Inflammatory macrophage treated with lipopolysaccharide for 1 hour (primary cell): ENCODE measurements at places on chromosomes 7 and 10.
A peak's percentile ranks its signal among the peaks of the same experiment; 100 is the strongest.

- DNase-seq, result no peak
These were observed 31.6 kb upstream of the PRSS37 start for GRCh38 chr7:141872931-141873330.

DNA sequence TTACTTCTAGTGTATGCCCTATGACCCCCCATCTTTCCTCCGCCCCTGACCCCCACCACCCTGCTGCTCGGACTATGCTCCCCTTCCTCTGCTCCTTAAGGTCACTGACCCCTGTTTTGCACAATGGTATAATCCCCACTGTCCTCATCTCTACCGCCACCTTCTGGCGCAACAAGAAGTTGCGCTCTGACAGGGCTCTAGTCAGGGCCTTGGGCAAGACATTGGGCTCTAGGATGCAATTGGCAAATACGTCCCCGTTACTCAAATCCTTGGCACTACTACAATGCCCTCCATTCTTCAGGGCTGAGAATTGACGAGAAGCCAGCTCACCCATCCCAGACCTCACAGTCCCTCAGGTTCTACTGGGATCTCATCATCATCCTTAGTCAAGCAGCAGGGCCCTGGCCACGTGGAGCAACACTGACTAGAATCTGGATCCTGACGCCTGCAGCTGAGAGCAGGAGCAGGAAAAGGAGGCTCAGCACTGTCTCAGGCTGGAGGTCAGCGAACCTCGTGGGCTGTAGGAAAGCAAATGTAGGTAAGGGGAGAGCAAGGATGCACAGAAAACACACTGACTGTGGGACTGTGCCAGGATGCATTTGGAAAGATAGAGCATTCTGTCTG is 10.6 kb downstream of the LRIT2 start:
- peak; percentile 55 for DNase-seq

DNA sequence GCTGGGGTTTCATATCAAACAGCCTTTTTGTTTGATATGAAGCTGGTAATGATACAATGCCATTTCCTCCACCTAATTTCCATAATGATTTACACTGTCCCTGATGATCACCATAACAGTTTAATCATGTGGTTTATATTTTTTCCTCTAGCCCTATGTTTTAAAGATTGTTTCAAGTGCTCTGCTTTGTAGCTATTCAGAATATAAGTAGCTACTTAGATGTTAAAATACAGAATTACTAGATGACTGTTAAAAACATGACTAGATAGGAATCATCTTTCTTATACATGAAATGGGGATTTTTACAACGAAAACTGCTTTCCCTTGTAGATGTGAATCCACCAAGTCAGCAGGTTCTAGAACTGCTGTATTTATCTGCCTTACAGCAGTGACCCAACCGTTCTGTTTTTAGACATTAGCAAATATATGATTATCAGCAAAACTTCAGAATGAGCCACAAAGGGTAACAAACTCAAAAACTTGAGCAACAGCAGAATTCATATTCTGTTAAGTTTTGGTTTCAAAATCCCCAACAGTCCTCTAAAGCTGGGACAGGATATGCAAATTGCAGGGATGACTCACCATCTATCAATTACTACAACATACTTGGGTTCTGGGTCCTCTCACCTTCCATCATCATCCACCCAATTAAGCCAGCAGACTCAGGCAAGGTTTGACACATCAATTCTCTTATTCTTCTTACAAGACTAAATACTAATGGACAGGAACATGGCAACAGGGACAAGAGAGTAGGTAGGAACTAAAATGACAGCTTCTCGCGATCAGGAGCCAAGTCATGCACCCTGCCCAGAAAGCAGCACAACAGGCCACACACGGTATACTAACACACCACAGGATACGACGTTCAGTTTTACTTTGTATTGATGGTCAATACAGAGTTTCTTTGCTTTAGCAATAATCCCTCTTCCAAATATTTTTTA is 83.9 kb downstream of the PIP4K2A start:
- DNase-seq, result peak; percentile 96

DNA sequence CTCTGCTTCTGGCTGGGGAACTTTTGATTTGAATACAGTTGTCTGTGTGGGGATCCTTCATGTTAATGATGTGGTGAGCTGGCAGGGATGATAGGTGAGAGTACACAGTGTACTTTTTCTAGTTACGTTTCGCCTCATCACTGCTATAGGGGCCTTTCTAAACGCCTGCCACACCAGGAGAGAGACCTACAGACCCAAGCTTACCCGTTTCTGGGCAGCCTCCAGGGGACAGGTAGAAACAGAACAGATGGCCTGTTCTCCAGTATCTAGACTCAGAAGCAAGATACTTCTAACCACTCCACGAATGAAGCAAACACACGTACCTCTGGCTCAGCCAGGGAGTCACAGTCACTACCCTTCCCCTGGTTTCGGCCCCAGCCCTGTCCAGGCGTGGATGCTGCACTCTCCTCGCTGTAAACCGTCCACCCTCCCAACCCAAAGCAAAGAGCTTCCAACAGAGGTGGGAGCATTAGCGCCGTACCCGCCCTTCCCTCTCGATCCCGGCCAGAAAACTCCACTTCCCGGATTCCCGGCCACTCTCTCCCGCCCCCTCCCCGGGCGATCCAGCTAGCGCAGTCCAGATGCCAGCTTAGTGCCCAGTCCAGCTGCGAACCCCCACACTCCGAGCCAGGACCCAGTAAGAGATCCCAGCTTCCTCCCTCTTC is 1.2 kb downstream of the CCDC6 start:
- DNase-seq, result no peak

- DNase-seq, result peak; percentile 98
These were observed 166.0 kb downstream of the FANK1 start for GRCh38 chr10:126062131-126063032.

DNA sequence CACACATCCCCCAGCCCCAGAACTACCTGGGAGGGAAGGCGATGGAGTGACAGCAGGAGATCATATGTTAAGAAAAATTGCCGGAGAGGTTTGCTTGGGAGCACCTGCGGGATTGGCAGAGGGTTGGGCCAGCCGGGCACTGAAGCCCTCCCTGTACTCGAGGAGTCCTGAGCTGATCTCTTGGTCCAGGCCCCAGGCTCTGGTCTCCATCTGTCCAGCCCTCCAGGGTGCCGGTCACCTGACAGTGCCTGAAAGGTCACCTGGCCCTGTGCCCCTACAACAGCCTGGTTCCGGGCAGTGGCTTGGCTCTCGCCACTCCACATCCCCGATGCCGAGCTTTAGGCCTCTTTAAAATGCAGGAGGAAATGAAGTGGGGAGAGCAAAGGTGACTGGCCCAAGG is 47.3 kb upstream of the PCBD1 start:
- no peak for DNase-seq

DNA sequence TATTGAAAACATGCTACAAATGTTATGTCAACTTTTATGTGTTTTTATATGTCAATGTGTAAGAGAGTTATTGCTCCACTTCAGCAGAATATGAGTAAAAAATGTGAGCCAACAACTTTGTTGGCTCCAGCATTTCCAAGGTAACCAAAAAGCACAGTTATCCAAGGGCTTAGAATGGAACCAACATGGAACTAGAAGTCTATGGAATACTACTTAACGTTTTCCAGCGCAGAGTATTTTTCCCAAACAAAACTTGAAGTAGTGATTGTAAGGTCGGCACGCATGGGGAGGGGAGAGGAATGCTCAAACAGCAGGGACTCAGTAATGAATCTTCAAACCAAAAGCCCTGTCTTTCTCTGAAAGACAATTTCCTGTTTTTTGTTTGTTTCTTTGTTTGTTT is 45.0 kb upstream of the TSPAN13 start:
- no peak for DNase-seq

DNA sequence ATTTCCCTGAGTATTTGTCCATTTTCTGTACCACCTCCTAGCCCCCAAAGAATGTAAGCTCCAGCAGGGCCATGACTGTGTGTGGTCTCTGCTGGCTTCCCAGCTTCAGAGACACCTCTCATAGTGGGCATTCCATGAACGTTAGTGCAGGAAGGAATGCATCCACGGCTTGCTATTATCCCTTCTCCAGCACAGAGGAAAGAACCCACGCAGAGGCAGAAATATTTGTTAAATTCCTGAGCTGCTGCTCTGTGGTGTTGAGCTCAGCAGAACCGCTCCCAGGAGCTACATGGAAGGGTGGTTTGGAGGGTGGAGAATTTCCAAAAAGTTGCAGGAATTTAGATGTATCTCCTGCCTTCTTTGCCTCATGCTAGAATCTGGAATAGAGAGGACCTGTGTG is 275.2 kb downstream of the POU6F2 start:
- no peak for DNase-seq

DNA sequence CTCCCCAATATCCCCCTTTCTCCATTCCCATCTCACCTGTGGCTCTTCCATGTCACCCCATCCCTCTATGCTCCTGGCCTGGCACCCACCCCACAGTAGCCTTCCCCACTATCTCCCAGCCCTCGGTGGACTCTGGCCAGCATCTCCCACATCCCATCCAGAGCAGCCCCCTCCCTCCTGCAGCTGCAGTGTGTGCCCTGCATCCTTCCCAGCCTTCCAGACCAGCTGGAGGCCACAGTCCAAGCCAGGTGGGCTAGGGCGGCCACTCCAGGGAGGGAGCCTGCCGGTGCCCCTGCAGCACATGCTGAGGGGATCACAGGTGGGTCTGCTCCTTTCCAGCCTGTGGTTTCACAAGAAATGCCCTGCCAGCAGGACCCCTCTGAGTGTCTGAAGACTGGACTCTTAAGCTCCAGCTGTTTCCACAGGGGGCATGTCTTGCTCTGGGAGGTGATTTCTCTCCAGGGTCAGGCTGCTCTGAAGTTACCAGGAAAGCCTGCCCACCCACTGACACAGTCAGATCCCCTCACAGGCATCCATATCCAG is 90.9 kb upstream of the PPIF start:
- DNase-seq, result no peak
